ENCODE measurements at places on chromosomes 3 and 15.

DNA sequence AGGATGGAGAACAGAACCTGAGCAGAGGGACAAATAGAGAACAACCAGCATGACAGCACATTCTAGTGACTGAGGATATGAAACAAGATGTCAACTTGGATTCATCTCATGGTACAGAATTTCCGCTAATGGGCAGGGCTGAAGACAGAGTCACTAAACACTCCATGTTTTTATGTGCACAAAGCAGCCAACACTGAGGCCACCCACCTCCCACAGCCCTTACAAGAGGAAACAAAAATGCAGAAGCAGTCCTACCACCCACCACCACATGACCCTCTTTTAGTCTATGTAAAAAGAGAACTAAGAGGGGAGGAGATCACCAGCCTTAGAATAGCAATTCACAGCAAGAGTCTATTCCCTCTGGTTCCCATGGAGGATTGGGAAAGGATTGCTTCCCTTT lies 131.4 kb upstream of the UBE2E2 start:
- no peak for DNase-seq

DNA sequence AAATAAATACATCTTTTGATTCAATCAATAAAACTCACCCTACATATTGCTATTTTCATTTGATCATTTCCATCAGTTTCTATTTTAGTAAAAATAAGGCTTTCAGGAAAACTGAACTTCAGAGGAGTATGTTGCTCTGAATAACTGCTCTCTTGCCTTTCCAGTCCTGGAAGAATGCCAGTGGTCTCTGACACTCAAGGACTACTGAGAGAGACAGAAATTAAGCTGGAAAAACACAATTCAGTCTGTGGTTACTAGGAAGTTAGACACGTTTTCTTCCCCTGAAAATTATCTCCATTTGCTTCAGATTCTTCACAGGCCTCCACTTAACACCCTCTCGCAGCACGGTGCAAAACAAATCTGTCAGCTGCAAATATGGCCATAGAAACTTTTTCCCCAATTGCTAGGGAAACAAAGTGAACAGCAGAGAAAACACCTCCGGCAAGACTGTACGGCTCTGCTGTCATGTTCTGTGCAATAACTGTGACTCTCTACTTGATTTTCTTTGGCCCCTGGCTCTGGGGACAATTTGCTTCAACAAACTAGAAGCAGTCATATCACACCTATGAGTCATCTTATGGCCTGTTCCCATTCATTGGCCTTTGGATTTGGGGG lies 353.0 kb downstream of the MAGI1 start:
- no peak for DNase-seq

DNA sequence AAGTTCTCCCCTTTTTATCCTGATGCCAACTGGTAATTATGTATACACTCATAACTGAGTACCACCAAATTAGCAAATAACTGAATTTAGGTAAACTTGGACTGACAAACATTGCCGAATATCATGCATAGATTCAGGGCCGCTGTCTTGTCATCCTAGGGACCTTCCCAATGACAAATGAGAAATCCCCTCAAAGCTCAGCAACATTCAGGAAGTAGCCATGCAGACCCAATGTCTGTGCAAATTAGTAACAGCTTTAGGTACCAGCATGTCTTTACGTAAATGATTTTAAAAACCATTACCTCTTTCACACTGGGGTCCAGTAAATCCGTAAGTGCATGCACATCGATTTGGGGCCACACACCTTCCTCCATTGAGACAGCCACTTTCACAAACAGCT lies 49.5 kb downstream of the FBN1 start:
- no peak for DNase-seq

DNA sequence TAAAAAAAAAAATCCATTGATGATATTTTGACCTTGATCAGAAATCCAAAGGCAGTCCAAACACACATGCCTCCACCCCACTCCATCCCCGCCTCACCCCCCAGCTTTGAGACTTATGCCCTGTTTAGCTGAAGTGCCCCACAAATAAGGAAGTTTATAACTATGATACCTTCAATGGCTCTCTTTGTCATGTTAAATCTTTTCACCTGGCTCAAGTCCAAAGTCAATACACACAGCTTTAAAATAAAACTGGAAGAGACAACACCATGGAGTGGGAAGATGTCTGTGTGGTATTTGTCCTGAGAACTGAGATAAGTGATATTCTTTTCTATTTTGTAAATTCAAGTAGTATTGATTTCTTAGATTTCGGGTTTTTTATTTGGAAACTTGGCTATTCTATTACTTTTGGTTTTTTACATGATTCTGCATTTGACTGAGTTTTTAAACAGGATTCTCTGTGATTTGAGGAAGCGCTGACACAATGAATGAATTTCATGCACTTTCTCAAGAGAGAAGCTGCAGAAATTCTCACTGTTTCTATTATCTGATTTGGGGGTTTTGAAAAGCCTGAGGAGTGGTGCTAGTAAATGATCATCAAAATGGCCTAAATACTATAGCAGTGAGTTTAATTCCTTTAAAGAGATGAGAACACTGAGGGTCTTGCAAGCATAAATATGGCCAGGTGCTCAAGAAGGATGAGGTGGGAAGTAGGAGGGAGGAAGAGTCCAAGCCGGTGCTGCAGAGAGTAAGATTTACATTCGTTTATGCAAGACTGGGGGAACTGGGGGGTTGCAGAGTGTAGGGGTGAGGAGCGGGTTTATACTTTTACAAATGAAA lies 5.2 kb downstream of the FOXB1 start:
- DNase-seq = no peak

DNA sequence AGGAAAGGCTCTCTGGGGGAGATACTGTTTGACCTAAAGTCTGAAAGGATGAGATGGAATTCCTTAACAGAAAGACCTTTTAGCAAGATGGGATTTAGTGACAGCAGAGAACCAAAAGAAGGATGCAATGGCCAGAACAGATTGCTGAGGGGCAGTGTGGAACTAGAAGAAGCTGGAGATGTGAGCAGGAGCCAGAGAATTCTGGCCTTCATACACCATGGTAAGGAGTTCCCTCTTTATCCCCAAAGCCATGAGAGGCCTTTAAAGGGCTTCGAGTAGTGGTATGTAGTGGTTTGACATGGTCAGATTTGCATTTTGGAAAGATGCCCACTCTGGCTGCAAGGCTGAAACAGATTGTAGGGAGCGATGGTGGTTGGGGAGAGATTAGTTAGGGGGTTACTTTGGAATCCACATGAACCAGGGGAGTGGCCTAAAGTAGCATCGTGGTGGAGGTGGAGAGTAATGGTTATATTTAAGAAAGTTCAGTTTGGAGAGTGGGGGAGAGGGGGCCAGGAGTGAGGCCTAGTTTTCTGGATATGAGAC lies 34.0 kb upstream of the NPHP3 start:
- no peak for DNase-seq

DNA sequence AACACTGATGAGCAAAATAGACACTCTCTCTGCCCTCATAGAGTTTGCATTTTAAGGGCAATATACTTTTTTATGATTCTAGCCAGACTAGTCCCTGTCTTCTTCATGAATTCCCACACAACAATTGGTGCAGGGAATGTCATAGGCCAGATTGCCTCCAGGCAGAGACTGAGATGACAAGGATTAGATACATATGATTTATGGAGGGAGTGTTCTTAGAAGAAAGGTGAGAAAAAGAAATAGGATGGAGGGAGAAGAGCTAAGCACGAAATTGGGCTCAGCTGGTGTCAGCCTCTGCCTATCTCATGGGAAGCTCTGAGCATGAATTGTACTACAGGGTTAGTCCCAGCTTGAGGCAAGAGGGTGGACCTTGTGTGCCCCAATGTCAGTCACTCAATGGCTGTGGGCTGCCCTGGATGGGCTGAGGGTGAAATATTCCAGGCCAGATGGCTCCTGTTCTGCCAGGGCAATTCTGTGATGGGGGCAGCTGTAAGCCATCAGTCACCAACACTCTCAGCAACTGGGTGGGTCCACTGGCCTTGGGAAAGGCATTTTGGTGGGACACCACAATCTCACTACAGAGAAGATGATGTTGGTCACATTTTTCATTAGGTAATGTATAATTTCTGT lies 31.1 kb downstream of the EIF1B start:
- no peak for DNase-seq

DNA sequence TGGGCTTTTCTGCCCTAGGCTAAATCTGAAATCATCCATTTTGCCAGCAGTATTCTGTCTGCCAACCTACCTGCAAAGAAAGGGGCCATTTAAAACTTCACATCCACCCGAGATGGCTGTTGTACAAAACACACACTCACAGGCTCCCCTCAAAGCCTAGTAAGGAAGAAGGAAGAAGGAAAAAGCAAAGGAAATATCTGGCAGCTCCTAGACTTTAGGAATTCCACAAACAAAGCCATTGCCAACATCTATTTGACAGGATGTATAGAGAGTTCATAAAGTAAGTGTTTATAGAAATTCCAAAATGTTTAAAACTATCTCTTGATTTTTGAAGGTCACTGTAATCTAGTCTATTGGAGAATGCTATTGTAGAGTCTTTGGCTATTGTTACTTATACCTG lies 91.9 kb upstream of the THBS1 start:
- no peak for DNase-seq

DNA sequence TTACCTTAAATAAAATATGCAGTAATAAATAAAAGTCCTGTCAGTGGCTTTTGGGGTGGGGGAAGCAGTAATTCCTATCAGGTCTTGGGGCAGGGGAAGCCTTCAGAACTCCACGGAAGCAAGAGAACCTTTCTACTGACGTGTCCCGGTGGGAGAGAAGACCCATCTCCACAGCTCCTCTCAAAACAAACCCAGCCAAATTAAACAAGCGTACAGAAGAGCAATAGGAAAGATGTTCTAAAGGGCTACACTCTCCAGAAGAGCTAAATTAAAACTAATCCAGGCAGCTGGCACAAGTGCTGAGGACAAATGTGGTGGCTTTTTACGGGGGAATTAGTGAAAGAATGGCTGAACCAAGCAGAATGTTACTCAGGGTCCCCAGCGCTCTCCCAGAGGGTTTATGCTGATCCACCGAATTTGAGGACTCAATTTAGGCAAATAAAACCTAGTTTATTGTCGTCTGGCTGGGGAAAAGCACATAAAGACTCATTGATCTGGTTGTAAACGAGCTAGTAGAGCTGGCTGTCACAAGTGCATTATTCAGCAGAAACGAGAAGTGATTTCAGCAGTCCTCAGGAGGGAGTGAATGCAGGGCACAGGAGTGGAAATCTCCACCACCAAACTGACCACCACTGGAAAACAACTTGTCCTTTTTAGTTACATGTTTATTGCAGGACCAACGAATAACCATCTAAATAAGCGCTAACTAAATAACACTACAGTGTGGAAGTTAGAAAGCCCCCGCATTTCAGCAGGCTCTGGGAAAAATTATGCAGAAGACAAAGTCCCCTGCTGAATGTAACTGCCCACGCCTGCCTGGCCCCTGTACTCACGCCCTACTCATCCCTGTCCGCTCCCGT lies 13.5 kb downstream of the BFSP2 start:
- no peak for DNase-seq

DNA sequence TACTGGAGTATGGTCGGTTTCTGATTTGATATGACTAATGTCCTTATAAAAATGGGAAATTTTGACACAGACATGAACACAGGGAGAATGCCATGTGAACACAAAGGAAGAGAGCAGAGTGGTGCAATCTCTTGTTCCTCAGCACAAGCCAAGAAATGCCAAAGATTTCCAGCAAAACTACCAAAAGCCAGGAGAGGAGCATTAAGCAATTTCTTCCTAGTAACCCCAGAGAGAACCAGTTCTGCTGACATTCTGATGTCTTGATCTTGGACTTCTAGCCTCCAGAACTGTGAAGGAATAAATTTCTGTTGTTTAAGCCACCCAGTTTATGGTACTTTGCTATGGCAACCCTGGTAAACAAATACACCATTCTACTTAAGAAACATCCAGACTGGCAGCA lies 227.8 kb upstream of the MRPL3 start:
- no peak for DNase-seq

- no peak for DNase-seq
These were observed 21.4 kb downstream of the OPA1 start for GRCh38 chr3:193614430-193614829.

DNA sequence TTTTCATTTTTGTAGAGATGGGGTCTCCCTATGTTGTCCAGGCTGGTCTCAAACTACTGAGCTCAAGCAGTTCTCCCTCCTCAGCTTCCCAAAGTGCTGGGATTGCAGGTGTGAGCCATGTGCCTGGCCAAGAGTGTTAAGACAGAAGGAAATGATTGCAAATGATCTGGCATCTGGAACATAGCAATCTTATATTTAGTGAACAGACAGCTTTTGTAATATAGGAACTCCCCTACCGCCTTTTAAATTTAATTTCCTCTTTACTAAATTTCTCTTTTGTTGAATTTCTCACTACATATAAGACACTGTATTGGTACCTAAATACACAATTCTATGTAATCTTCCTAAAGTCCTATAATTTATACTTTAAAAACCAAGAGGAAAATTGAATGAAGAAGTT lies 13.1 kb downstream of the ANO10 start:
- DNase-seq = no peak

DNA sequence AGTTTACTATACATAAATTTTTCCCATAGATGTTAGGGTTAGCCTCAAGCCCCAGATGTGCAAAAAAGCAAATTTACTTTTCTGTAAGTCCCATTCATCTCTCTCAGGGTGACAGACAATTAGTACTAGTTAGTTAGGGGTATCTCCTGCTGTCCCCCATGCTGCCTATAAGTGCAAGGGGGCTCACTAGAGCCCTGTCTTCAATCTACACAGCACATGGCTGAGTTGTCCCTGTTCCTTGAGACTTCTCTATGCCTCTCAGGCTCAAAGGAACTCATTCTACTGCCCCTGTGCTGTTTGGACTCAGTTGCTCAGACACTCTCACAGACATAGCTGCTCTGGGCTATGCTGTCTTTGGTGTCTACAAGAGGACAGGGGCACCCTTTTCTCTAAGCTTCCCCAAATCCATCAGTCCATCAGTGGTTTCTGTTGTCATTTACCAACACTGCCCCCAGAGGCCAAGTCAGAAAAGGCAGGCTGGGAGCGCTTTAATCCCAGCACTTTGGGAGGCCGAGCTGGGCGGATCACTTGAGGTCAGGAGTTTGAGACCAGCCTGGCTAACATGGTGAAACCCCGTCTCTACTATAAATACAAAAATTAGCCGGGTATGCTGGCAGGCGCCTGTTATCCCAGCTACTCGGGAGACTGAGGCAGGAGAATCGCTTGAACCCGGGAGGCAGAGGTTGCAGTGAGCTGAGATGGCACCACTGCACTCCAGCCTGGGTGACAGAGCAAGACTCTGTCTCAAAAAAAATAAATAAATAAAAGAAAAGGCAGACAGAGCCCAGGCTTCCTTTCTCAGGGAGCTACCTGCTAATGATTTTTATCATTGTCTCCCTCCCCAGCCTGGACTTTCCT lies 31.4 kb upstream of the PRTG start:
- DNase-seq = peak; percentile 10

DNA sequence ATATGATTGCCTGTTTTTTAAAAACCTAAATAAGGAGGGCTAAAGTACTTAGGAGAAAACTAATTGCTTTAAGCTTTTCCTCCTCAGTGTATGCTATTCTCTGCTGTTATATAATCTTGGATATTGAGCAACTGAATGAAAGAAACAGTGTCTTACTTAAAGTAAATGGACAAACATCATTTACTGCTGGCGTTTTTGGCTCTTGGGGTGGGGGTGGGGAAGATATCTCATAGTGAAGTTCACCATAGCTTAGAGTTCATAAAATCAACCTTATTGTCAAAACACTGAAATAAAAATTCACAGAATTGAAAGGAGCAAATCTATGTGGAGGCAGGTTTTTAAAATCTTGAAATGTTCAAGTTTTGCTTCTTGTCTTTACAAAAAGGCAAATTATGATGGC lies 256.4 kb upstream of the SOX2 start:
- no peak for DNase-seq

All from stimulated activated effector memory CD8-positive, alpha-beta T cell treated with anti-CD3 and anti-CD28 coated beads, Interleukin-12 subunit alpha, Interleukin-12 subunit beta, amount 100 ng/mL, for 72 hours (primary cell).